ENCODE measurements at places on chromosomes 11 and 22.

- DNase-seq: peak; percentile 35
Observed at GRCh38 chr11:120324932-120325810, at the start of gene TLCD5. TSS of gene TLCD5 (plus strand) at chr11:120325299. CDS start at chr11:120327442, 2,143 bp downstream.

GRCh38 chr11:44823006-44823405 lies 96.2 kb downstream of the TSPAN18 start:
- DNase-seq: no peak

GRCh38 chr11:72897506-72897905 lies 83.3 kb downstream of the ATG16L2 start:
- DNase-seq: no peak

- no peak for DNase-seq
Observed at GRCh38 chr11:117992620-117993019, 6.4 kb downstream of the IL10RA start.

GRCh38 chr11:128726458-128727139 lies 32.7 kb downstream of the FLI1 start:
- DNase-seq: peak; percentile 36

DNA sequence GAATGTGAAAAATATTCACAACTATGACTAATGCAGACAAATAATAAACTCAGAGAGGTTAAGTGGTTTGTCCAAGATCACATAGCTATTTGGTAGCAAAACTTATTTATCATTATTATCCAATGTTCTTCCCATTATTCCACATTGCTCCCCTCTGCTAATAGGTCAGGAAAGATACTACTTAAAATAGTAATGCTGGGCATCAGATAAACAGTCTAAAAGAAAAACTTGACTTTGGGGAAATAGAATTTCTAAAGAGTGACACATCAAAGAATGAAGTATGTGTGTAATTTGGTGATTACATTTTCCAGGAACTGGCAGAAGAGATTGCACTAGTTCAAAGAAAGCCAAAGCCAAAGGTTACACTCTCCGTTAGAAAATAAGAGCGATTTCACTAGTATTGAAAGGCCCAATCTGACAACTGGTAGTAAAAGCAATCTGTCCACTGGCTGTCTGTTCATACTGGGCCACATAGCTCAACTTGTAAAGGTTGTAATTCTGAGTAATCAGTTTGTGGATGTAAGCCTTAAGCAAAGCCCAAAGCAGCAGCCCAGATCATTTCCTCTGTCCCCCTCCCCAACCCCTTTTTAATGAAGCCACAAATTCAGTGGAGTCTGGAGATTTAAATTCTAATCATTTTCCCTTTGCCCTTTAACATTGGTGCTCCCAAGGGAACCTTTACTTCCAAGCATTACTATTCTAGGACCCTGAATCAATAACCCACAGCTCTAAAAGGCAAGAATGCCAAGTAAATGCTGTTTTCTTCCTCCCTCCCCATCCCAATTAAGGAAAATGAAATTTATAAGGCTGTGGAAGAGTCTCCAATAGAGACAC lies 283.5 kb downstream of the TTC28 start:
- DNase-seq: no peak

GRCh38 chr11:85483861-85484260 lies 143.3 kb downstream of the DLG2 start:
- DNase-seq: no peak

GRCh38 chr11:19691815-19692500 lies 20.7 kb upstream of the NAV2 start:
- no peak for DNase-seq
